ENCODE measurements at places on chromosomes 16 and 17.

- no peak for DNase-seq
Observed at GRCh38 chr17:19551165-19551564, 17.5 kb downstream of the SLC47A1 start.

GRCh38 chr16:60684002-60684401, 1352.2 kb downstream of the CDH8 start:
- DNase-seq: no peak

DNA sequence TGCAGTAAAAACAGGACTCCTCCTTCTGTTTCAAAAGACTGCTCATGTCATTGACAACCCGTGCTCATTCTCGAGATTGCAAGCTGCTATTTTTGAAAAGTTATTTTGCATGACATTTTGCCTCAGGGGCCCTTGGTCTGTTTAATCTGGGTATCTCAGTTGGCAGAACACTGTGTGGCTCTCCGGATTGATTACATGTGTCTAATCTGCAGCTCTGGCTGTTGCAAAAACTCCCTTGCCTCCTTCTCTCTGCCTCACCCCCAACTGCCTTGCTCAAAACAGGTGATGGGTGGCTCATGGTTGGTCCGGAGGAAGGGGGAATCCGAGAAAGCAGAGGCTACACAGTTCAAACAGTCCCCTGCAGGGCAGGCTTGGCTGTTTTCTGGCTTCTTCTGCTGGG, 25.3 kb downstream of the GINS3 start:
- DNase-seq: no peak

- DNase-seq: no peak
Observed at GRCh38 chr16:35562471-35562870, 2103.1 kb downstream of the TP53TG3F start.

DNA sequence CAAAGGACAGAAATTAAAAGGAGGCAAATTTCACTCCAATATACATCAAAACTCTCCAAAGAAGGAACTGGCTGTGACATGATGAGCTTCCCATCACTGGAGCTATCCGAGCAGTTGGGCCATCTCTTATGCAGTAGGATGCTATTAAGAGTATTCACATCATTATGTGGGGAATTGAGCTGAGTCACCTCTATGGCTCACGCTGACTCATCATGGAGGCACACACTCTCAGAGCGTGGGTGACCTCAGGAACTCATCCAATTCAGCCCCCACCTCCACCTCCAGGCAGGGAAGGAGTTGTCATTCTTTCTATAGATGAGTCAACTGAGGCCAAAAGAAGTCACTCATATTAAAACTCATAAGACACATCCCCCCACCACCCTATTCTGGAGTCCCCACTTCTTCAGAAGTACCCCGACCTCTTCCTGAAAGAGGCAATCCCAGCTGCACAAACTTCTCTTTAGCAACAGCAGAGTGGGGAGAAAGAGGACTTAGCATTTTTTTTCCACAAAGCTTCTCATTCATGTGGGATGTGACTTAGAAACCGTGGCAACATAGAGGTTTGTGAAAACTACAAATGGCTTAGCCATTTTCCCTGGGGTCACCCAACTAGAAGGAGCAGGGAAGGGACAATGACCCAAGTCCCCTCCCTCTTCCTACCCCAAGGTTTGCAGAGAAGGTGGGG, 32.5 kb downstream of the ABCC12 start:
- DNase-seq: no peak
